ENCODE measurements at places on chromosomes 4 and X.

DNA sequence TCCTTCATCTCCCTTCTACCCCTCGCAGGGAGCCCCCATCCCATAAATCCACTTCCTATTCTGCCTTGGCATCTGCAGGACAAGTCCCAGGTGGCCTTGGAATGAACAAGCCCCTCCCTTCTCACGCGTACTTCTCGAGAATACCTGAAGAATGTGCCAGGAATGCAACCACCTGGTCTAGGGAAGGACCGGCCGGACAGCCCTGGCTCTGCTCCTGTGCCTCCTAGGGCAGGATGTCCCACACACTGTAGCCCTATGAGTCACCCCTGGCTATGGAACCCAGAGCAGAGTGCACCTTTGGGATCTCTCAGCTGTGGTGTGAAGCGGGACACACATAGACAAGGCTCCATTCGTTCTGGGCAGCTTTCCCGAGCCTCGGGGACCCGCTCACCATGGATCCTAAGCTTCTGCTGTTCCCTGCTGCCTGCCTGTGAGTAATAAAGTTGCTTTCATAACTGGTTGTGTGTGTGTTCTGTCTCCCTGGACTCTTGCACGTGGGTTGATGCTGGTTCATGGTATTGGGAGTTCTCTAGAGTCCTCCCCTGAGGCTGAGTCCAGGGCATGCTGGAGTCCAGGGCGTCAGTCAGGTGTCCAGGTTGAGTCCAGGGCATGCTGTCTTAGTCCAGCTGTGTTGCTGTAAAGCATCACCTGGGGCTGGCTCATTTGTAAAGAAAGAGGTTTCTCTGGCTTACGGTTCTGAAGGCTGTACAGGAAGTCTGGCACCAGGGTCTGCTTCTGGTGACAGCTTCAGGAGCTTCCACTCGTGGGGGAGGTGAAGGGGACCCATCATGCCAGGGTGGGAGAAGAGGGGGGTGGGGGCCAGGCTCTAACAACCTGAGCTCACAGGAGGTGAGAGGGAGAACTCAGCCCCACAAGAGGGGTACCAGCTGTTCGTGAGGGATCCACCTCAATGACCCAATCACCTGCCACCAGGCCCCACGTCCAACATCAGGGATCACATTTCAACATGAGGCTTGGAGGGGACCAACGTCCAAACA is 7.4 kb upstream of the PDE6B start:
- no peaks in the 10 kb centered on the region for H3K4me1 ChIP-seq
- H3K27ac ChIP-seq = no peak overlapping the region
- no peak for DNase-seq
- H3K27me3 ChIP-seq = peaks cover 12% of the 10 kb centered on the region

DNA sequence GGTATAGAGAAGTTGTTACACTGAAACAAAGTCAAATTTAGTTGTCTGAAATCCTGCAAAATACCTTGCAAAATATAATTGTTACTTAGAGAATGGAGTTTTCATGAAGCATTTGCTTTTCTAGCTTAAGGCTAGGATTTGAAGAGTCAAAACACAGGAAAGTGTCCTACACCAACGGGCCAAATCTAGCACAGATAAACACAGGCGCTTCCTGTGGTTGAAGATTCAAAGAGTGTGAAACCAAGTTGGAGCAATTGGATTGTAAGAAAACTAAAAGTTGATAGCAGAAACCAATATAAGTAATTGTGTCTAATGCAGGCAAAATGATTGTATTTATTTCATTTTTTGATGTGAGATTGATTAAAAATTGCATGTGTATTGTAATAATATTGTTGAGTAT is 2002.5 kb upstream of the TENM3 start:
- no peak overlapping the region for H3K4me3 ChIP-seq
- no peak for DNase-seq
- H3K27ac ChIP-seq = no peak overlapping the region
- H3K36me3 ChIP-seq = no peaks in the 10 kb centered on the region
- peaks cover 10% of the 10 kb centered on the region for H3K4me1 ChIP-seq
- H3K27me3 ChIP-seq = no peaks in the 10 kb centered on the region

DNA sequence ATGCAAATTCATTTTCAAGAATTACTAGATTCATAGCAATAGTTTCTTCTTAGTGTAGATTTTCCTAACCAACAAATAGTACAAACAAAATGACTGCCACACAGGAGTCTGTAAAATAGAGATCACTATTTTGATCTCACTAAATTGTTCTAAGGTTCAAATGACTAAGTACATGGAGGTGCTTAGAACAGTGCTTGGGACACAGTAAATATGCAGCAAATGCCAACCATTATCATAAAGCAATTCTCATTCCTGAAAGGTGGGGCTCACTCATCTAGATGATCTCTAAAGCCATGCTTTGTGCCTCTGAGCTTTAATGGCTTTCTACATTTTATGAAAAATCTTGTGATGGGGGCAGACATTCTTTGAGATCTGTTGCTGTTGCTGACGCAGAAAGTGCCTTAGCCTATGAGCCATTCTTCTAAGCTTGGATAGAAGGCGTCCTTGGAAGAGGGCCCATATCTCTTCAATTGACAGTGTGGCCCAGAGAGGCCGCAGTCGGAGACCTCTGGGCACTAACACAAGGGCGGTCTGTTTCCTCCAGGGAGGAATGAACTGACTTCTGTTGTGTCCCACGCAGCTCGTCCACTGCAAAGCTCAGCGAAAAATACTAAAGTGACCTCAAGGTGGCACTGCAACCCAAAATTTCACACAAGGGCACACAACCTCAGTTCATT is 23.5 kb downstream of the TLR10 start:
- no peak overlapping the region for H3K4me3 ChIP-seq
- peak; percentile 67 for DNase-seq
- H3K27me3 ChIP-seq = no peaks in the 10 kb centered on the region

GRCh38 chr4:138553001-138553845 is 311.1 kb upstream of the SLC7A11 start:
- no peak for DNase-seq
- H3K4me1 ChIP-seq = peaks cover 11% of the 10 kb centered on the region
- no peak overlapping the region for H3K4me3 ChIP-seq
- H3K36me3 ChIP-seq = peaks cover 3% of the 10 kb centered on the region
- no peaks in the 10 kb centered on the region for H3K27me3 ChIP-seq

DNA sequence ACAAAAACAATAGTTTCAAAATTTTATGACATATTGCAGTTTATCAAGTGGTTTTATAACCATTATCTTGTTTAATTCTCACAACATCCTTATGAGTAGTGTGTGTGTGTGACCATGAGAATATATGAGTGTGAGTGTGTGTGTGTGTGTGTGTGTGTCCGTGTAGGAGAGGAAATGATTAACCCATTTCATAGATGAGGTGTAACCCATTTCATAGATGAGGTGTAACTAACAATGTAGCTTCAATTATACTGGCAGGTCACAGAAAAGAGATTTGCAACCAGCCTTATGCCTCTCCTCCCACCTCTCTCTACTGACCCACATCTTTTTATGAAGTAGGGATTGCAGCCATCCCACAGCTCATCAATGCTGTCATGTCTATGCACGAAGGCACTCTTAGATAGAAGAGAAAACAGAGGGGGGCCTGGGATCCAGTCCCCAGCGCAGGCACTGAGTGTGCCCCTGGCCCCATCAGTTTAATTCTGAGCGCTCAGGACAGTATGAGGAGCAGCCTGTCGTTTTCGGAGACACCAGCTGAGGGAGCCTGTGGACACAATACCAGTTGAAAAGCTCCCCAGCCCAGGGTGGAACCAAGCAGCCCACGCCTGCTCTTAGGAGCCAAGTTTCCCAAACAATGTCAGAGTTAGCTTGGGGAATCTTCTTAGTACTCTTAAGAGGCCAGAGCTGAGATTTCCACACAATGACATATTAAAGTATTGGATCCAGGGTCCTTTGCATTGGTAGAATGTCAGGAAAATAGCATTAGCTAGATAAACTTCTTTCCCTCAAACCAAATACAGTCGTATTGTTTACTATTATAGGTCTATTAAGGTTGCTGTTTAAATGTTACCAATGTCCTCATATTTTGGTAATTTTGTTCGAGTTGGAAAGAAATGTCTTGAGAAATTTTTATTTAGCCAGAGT is 88.6 kb downstream of the PALLD start:
- no peaks in the 10 kb centered on the region for H3K27me3 ChIP-seq
- peaks cover 4% of the 10 kb centered on the region for H3K4me1 ChIP-seq
- DNase-seq = peak; percentile 85
- H3K36me3 ChIP-seq = peaks cover 11% of the 10 kb centered on the region
- H3K27ac ChIP-seq = no peak overlapping the region
- H3K4me3 ChIP-seq = no peak overlapping the region

DNA sequence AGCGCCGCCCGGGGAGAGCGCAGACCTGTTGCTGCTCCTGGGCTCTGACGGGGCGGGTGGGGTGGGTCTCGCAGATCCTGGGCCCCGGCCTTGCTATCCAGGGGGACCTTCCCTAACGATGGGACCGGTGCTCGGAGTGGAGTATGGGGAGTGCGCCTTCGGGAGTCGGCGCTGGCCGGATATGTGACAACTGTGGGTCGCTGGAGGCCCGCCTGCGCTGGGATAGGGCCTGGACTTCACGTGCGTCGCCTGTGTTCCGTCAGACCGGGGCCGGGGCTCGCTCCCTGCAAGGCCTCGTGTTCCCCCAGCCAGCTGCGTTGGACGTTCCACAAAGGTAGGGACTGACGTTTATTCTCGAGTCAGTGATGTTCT is 1.3 kb downstream of the TBL1X start:
- H3K27me3 ChIP-seq = peaks cover 15% of the 10 kb centered on the region
- no peaks in the 10 kb centered on the region for H3K36me3 ChIP-seq
- H3K4me3 ChIP-seq = peak overlapping the region; percentile 70
- peak; percentile 26 for DNase-seq
- H3K27ac ChIP-seq = no peak overlapping the region
- H3K4me1 ChIP-seq = peaks cover 34% of the 10 kb centered on the region

- H3K27ac ChIP-seq = no peak overlapping the region
- DNase-seq = no peak
- no peak overlapping the region for H3K4me3 ChIP-seq
These were observed 442.7 kb downstream of the RAPGEF2 start for GRCh38 chr4:159545556-159545955.

GRCh38 chr4:168164915-168165548 is 72.7 kb downstream of the ANXA10 start:
- DNase-seq = no peak
- no peaks in the 10 kb centered on the region for H3K4me1 ChIP-seq
- peaks cover 9% of the 10 kb centered on the region for H3K36me3 ChIP-seq

- H3K4me3 ChIP-seq = no peak overlapping the region
- H3K4me1 ChIP-seq = no peaks in the 10 kb centered on the region
- H3K27ac ChIP-seq = no peak overlapping the region
These were observed 173.3 kb downstream of the MID1IP1 start for GRCh38 chrX:38974542-38974941.

GRCh38 chrX:8748855-8749254 is 16.9 kb upstream of the ANOS1 start:
- no peaks in the 10 kb centered on the region for H3K36me3 ChIP-seq
- DNase-seq = no peak
- H3K4me1 ChIP-seq = peaks cover 4% of the 10 kb centered on the region
- H3K4me3 ChIP-seq = no peak overlapping the region

DNA sequence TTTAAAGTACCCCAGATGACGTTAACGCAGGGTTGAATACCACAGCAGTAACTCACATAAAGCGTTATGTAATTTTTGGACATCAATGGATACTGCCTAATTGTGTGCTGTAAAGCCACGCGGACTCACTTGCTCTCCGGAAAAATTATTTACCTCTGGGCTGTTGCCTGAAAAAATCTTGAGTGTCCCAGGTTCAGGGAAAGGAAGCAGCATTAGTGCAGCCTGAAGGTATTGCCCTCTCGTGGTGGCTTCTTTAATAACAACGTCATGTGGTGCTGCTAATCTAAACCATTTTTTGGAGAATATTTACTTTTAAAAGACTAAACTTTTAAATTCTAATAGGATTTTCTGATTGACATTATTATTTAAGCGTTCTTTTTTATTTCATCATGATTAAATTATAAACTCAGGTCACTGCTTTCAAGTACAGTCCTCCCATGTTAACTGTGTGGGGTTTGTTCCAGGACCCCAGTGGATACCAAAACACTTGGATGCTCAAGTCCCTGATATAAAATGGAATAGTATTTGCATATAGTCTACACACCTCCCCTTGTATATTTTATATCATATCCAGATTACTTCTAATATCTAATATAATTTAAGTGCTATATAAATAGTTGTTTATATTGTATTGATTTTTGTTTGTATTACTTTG is 384.8 kb downstream of the FAM133A start:
- DNase-seq = peak; percentile 14
- peaks cover 23% of the 10 kb centered on the region for H3K4me1 ChIP-seq
- no peaks in the 10 kb centered on the region for H3K27me3 ChIP-seq

DNA sequence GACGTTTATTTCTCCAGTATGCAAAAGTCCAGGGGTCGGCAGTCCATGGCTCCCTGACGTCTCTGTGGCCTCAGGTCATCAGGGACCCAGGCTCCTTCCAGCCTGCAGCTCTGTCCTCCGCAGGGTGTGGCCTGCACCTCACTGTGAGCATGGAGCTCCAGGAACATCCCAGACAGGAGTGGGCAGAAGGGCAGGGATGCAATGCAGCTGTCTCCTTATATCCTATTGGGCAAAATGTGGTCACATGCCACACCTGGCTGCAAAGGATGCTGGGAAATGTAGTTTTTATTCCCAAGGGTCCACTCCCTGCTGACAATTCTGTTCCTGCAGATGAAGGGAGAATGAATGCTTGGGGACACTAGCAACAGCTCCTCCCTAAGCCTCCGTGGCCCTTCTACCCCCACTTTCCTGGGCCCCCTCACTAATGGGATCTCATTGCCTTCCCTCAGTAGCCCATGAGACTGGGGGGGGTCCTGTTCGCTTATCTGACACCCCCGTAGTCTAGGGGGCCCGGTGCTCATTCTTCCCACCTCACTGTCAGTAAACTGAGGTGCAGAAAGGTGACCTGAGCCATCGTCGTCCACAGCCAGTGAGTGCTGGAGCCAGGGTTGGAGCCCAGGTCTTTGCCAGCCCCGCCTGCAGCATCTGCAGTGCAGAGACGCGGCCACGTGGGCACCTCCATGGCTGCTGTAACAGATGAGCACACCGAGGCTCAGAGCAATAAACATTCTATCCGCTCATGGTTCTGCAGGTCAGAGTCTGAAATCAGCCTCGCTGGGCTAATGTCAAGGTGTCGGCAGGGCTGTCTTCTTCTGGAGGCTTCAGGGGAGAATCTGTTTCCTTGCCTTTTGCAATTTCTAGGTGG is 5.9 kb upstream of the GRPEL1 start:
- H3K36me3 ChIP-seq = no peaks in the 10 kb centered on the region
- no peak overlapping the region for H3K4me3 ChIP-seq
- H3K4me1 ChIP-seq = peaks cover 8% of the 10 kb centered on the region
- peaks cover 39% of the 10 kb centered on the region for H3K27me3 ChIP-seq
- no peak overlapping the region for H3K27ac ChIP-seq

DNA sequence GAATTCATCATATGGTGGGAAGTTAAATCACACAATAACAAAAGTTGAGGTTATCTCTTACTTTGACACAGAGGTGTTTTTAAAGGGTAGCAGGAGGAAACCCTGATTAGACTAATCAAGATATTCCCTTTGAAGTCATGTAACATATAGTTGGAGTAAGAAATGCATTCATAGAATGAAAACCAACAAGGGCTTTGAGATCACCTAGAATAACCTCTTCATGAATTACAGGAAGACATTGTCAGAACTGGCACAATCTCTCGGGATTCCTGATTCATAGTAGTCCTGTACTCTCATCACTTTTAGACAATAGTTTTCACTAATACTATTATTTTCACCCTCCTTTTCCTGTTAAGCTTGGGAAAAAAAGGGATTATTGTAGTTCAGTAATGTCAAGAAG is 170.2 kb downstream of the PPP3CA start:
- no peaks in the 10 kb centered on the region for H3K27me3 ChIP-seq
- peaks cover 39% of the 10 kb centered on the region for H3K4me1 ChIP-seq
- H3K27ac ChIP-seq = peak overlapping the region; percentile 69
- peaks cover 2% of the 10 kb centered on the region for H3K36me3 ChIP-seq

- no peaks in the 10 kb centered on the region for H3K4me1 ChIP-seq
- H3K27me3 ChIP-seq = no peaks in the 10 kb centered on the region
- H3K4me3 ChIP-seq = no peak overlapping the region
- DNase-seq = no peak
These were observed 98.9 kb downstream of the HPGD start for GRCh38 chr4:174423257-174423944.
